ENCODE measurements at places on chromosomes 2 and 18.
A peak's percentile ranks its signal among the peaks of the same experiment; 100 is the strongest.

DNA sequence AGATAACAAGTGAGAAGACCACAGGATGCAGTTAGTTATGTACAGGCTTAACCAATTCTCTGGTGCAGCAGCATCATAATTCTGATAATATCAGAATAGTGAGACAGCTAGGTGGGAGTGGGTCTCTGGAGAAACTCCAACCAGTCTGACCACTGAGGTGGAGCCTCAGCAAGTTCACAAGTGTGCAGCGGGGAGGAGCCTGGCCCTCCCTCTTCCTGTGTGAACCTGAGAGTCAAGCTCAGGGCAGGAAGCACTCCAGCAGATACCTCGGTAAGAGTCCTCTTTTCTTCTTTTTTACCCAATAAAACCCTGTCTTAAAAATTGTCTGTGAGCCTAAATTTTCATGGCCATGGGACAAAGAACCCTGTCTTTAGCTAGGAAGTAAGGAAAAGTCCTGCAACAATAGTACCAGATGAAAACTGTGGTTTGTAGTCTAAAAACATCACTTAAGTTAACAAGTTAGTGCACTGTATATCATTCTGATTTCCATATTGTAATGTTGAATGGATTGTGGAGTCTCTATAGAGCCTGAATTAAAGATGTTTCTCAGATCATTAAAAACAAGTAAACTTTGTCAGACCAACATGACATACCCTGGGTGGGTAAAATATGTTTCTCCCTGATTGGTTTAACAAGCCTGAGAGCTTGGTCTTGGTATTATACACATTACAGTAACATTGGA, 370.8 kb downstream of the TMEM182 start:
- no peak for DNase-seq

GRCh38 chr2:229559986-229560385, 154.4 kb downstream of the DNER start:
- no peak for DNase-seq

GRCh38 chr2:12397854-12398253, 318.9 kb upstream of the TRIB2 start:
- DNase-seq, result no peak

DNA sequence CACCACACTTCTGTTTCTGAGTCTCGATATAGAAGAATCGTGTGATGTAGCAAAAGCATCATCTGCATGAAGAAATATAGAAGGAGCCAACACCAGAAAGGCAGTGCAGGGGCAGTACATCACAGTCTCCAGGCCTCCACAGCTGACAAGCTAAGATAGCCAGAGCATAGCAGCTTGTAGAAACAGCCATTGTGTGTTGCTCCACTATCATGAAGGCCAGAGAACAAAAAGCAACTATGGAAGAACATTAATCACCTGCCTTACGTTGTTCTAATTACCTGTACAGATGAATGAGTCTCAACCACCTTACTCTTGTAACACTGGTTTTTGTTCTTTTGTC, 129.0 kb downstream of the RND3 start:
- DNase-seq, result no peak

GRCh38 chr2:161373942-161374341, 42.2 kb upstream of the TBR1 start:
- DNase-seq, result no peak

DNA sequence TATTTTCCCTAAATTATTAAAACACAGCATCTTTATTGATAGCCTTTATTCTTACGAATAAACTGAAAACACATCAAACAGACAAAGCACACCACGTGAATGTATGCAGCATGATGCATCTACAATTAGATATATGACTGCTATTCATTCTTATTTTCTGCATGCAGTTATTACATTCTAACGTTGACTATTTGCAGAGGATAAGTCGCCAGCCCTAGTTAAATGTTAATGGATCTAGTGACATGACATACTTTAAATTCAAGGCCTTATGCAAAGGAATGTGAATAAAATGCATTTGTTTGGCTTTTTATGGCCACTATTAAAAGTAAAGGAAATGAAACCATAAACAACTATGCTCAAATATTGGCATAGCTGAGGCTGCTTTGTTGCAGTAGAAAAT, 172.4 kb downstream of the MAP2 start:
- no peak for DNase-seq

GRCh38 chr2:197198890-197199289, 111.7 kb downstream of the ANKRD44 start:
- peak; percentile 66 for DNase-seq

GRCh38 chr2:26571316-26571715, 69.8 kb downstream of the CIB4 start:
- no peak for DNase-seq

DNA sequence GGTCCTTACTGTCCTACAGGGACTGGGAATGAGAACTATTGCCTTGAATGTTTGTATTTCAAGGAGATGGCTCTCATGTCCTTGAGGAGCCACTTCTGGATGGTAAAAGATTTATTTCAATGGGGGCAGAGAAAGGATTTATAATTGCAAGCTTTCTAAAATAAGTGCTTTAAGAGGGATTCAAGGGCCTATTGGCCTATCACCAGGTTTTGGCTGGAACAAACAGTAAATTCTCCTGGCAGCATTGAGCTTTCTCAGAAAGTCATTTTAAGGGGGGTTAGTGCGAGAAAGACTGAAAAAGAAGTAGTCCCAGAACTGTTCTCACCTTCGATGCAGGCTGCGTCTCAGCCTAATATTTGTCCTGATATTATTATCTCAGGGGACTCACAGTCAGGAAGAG, 29.8 kb downstream of the DPP10 start:
- no peak for DNase-seq

DNA sequence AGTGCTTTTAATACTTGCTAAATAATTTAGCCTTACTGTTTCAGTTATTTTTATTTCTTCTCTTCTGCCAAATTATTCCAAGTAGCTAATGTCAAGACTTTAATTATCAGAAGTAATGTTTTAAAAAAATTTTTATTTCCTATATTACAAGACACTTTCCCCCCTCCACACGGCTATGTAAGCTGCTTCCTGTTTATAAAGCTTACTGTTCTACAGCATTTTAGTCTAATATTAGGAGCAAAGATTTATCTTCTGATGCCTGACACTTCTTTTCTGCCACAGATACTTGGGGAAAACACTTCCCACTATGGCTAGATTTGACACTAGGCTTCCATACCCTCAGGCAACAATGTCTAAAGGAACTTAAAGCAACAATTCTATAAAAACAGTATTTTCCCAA, 62.3 kb downstream of the ROCK1 start:
- DNase-seq, result no peak

DNA sequence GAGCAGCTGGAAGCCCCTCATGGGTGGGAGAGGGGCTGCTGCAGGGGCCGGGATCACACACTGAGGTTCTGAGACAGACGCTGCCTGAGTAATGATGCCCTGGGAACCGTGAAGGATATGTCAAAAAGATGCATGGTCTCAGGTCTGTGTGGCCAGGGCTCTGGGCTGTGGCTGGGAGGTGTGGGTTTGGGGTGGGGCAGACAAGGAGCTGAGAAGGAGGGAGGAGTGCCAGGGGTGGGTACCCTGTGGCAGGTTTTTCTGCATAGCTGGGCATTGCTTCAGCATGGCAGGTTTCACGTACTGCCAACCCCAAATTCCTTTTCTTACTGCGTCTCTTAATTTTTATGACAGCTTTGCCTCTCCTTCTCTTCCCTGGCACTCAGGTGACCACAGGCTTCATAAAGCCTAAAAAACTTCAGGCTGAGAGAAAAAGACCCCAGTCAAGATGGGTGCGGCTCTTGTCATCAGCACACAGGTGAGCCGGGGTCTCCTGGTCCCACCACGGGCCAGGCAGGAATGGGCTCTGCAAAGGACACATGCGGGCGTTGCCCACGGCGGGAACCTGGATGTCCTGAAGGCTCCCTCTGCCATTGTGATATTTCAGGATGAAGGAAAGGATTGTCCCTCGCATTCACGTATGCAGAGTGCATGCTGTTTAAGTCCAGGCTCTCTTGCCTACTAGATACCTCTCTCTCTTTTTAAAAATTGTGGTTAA, 18.0 kb downstream of the MALL start:
- DNase-seq, result no peak

DNA sequence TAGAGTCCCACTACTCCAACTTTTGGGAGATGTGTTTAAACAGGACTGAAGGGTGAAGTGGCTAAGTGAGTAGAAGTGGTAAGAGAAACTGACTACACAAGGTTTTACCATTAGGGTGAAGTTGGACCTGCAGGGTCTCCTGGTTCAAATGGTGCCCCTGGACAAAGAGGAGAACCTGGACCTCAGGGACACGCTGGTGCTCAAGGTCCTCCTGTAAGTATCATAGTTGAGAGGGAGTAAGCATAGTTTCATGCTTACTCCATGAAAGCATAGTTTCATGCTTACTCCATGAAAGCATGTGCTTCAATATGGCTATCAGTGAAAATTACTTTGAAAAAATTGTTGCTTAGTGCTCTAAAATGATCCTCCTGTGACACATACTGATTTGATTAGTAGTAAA, 19.1 kb downstream of the COL3A1 start:
- no peak for DNase-seq

GRCh38 chr2:20188851-20189250, 36.1 kb downstream of the SDC1 start:
- no peak for DNase-seq

DNA sequence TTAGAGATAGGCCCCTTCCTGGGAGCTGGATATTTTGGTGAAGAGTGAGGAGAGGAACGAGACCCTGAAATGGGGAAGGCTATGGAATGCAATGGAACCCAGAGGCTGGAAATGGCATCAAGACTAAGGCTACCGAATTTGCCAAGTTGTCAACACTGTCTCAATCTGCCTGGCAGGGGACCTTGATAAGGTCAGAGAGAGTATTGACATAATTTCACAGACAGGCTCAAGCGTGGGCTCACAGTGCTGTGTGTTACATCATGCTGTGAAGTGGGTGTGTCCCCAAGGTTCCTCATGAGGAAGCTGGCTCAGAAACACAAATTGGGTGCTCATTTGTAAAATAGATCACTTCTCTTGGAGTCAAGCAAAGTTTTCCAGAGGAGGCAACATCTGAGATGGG, 51.8 kb upstream of the CYRIA start:
- DNase-seq, result no peak

GRCh38 chr2:117087535-117088291, 726.8 kb upstream of the DDX18 start:
- no peak for DNase-seq

GRCh38 chr2:60488291-60488690, 65.2 kb downstream of the BCL11A start:
- no peak for DNase-seq

DNA sequence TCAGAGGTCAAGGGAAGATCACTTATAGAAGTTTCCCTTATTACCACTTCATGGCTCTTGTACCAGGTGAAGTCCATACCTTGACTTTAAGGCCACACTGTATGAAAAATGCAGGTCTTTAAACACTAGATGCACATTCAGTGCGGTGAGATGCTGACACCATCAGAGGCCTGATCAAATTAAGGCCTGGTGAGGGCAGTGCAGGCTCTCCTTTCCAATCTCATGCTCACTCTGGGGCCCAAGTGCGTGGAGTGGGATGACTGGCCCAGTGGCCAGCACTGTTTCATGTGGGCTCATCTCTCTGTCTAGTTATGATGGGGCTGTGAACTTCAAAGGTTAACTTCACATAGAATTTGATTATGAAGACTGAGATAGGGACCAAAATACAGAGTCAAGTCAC, 281.1 kb downstream of the SLC4A3 start:
- DNase-seq, result no peak

GRCh38 chr2:57740891-57741290, 305.7 kb upstream of the VRK2 start:
- no peak for DNase-seq

- DNase-seq, result no peak
Observed at GRCh38 chr2:241837197-241837965, 21.3 kb downstream of the PDCD1 start.

DNA sequence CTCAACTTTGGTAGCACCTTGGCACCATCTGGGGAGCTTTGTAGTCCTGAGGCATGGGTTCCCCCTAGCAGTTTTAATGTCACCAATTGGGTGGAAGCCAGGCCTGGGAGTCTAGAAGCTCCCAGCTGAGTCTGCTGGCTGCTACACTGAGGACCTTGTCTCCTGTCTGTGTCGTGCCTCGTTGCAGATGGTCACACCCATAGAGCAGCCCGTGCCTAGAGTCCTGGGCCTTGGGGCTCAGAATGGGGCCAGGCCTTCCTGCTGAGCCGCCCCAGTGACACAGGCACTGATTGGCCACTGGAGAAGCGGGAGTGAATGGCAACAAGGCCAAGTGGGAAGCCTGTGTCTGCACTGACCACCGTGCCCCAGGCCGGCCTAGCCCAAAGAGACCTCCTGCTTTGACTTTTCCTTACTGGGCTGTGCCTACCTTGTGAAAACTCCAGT, 113.2 kb downstream of the SH3RF3 start:
- no peak for DNase-seq

- DNase-seq, result no peak
Observed at GRCh38 chr18:10170375-10170774, 256.6 kb downstream of the VAPA start.

DNA sequence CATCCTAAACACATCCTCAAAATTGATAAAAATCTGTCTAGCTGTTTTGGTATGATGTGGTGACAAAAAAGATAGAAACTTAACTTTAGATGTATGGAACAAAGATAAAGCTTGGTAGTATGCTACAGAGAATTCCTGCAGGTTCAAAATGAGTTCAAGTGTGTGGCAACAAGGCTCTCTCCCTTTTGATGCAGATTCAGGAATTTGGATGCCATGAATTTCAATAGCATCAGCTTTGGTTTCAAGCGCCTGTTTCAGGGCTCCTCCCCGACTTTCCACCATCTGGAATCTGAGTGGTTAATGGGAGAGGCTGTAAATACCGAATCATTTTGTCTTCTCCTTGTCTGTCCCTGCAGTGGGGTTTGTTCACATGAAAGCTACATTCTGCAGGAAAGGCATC, 180.6 kb downstream of the MTX2 start:
- no peak for DNase-seq

DNA sequence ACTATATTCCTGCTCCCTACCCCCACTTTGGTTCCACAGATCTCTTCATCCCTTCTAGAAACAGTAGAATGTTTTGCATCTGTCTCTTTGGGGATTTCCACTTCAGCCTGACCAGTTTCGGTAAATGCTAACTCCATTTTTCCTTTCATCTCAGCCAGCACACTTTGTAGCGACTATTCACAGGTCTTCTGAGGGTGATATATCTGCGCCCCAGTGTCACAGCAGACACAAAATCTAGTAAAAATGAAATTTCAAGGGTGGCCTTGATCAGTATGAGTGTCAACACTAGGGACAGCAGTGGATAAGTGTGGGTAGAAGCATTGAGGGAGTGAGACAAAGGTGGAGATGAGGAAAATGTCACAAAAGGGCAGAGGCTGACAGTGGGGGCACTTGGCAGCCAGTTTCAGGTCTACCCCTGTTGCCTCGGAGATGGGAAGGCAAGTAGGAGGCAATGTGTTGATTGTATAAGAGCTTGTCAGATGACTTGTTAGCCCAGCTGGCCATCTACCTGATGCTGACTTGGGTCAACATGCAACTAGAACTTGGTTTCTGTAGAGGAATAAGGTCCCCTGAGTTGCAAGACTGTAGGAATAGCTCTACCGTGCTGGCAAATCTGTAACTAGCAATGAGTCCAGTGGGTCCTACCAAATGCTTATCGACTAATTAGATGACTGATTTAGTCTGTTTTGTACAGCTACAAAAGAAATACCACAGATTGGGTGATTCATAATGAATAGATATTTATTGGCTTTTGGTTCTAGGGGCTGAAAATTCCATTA, 60.7 kb downstream of the CXCR4 start:
- DNase-seq, result no peak

GRCh38 chr18:57273194-57273593, 79.2 kb upstream of the ST8SIA3 start:
- no peak for DNase-seq

Data from activated T-cell treated with anti-CD3 and anti-CD28 coated beads for 1 hour (primary cell).